ENCODE measurements at places on chromosomes 1 and 21.

GRCh38 chr1:211697356-211697755 lies 21.9 kb upstream of the NEK2 start:
- DNase-seq: no peak

GRCh38 chr1:115453666-115454065 lies 115.6 kb upstream of the NGF start:
- DNase-seq: no peak

DNA sequence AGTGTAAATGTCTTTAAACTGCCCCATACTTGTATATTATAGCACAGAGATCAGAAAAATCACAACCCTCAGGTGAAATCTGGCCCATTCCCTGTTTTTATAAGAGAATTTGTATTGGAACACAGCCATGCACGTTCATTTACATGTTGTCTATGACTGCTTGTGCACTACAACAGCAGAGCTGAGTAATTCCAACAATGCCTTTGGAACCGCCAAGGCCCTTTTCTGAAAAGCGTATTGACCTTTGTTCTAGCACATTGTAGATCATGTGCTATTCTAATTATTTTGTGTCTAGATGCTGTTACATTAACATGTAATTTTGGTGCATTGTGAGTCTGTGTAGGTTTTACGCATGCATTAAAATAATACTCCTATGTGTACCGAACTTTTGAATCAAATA lies 339.6 kb downstream of the CHRM3 start:
- no peak for DNase-seq

DNA sequence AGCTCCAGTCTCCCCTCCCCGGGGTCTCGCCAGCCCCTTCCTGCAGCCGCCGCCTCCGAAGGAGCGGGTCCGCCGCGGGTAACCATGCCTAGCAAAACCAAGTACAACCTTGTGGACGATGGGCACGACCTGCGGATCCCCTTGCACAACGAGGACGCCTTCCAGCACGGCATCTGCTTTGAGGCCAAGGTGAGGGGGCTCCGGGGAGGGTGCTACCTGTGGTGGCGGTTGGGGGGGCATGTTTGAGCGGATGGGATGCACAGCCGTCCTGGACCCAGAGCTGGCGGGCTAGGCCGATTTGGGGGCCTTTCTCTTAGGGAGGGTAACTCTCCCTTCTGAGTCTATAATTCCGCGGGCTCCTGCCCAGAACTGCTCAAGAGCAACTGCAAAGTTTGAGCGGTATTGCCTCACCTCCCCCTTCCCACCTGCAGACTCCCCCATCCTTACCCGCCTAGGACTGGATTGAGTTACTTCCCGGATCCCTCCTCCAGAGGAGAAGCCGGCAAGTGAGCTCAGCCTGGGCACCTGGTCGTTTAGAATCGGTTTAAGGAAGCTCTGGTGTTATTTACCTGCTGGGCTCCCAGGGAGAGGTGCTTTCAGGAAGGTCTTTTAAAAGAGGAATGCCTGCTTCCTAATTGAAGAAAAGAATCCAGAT lies 730 bp downstream of the NOS1AP start:
- no peak for DNase-seq

DNA sequence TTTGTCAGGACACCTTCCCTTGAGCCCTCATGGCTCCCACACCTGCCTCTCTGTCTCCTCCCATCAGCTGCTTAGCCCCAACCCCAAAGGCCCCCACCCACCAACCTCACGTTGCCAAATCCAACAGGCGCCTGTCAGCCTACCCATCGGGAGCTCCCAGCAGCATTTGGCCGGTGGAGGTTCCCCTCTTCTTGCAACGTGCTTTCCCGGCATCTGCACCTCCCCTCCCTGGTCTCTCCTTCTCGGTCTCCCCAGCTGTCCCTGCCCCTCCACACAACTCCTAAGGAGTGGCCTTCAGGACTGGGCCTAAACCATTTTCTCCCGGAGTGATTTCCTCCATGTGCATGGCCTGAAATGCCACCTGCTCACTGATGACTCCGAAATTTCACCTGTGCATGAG lies 71.9 kb downstream of the KLHDC7A start:
- DNase-seq: no peak

- peak; percentile 88 for DNase-seq
These were observed 99.4 kb downstream of the TEX35 start for GRCh38 chr1:178612261-178612660.

GRCh38 chr1:98323388-98323787 lies 338.1 kb upstream of the SNX7 start:
- DNase-seq: peak; percentile 91

GRCh38 chr1:82517586-82517985 lies 716.9 kb downstream of the ADGRL2 start:
- no peak for DNase-seq

DNA sequence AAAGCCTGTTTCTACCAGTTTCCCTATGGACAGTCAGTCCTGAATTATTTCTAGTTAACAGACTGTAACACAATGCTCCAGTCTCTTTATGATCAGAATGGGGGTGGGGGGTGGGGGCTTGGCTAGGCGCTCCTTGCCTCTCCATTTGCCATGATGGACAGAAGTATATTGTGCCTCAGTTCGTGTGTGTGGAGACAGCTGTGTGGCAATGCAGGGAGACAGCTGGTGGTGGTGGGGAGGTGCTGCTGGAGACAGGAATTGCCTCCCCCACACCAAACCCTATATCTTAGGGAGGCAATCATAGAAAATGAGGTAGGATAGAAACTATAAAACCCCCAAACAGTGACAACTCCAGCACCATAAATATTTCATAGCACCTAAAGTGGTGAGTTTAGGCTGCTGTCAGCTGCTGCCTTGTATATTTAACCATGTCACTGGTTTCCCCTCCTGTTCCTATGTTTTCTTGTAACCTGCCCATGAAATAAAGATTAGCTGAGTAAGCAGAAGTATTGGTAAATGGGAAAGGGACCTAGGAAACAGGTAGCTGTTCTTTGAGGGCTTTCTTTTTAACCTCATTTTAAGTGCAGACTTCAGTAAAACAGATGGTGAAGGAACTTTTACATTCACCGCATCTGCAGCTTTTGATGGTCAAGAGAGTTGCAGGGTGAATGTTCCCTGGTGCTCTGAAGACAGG lies 3.4 kb downstream of the PLXNA2 start:
- no peak for DNase-seq

DNA sequence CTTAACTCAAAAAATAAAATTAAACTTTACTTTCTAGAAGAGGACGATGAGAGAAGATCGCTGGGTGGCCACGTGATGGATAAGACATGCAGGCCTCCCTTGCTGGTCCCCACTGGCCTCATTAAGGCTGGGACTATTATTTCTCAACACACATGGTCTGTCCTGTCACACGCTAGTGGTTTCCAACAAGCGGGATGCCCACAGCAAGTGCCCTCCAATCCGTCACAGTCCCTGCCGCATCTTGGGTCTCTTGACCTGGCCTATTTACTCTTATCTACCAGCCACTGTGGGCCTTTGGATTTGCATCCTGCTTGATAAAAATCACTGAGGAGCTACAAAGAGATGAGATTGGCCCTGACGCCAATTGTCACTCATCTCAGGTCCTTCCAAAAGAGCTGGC lies 30.0 kb downstream of the CAPZB start:
- DNase-seq: no peak

- DNase-seq: peak; percentile 63
These were observed 6.2 kb upstream of the CPLANE2 start for GRCh38 chr1:16243215-16243610.

GRCh38 chr1:62352387-62352786 lies 33.2 kb upstream of the KANK4 start:
- no peak for DNase-seq

DNA sequence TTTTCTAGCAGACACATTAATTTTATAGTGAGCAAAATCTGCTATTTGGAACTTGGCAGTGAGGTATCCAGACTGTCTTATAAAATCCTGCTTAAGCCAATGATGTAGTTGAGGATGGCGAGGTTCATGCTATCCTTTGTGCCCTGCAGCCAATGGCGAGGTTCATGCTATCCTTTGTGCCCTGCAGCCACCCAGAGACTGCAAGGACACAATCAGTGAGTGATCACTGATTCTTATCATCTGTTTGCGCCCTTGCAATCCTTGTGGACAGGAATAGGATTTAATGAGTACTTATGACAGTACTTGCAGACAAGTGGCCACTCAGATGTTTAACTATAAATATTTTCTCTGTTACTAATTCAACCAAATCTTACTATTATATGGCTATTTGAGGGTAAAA lies 112.6 kb downstream of the EIF4G3 start:
- no peak for DNase-seq

GRCh38 chr1:117673405-117673804 lies 67.6 kb downstream of the TENT5C start:
- DNase-seq: peak; percentile 76

GRCh38 chr1:183033205-183033604 lies 10.0 kb downstream of the LAMC1 start:
- no peak for DNase-seq

DNA sequence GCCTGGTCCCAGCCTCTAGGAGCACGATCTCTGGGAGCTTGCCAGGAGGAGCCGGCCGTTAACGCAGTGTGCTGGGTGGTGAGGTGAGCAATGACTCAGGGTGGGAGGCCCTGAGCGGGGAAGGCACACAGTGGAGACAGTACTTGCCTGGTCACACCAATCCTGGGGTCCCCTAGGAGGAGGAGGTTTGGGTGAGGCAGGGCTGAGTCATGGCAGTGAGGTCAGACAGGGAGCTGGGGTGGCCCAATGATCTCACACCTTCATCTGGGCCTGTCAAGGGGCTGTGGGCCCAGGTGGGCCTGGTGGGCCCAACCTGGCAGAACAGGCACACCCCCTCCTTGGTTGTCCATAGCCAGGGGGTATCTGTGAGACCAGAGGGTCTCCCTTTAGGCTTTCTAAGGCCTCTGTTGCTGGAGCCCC lies 8.6 kb upstream of the EDN2 start:
- peak; percentile 98 for DNase-seq

DNA sequence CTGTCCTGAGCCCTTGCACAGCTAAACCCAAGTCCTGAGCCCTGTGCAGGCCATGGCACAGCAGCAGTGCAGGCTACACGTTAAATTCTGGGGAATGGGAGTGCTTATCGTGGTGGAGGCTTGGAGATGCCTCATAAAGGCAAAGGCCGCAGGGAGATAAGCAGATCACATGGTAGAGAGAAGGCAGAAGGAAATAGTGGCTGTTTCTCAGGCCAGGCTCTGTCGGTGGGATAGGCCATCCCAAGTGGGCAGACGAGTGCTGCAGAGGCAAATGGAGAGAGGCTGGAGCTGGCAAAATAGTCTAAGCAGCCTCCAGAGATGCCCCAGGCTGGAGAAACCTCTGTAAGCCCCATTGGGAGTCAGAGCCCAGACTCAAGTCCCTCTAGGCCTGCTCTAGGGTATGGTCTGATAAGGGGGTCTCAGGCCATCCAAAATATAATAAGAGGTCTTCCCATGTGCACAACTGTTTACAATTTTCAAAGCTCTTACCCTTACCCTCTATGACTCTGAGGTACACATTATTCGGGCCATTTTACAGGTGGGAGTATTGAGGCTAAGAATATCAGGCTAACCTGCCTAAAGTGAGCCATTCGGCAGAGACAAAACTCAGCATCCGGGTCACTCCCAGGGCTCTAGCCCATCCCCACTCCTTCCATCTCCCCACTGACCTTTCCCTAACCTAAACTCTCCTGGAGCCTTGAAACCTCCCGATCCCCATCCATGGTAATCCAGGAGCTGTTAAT lies 79.6 kb downstream of the NKAIN1 start:
- DNase-seq: no peak

DNA sequence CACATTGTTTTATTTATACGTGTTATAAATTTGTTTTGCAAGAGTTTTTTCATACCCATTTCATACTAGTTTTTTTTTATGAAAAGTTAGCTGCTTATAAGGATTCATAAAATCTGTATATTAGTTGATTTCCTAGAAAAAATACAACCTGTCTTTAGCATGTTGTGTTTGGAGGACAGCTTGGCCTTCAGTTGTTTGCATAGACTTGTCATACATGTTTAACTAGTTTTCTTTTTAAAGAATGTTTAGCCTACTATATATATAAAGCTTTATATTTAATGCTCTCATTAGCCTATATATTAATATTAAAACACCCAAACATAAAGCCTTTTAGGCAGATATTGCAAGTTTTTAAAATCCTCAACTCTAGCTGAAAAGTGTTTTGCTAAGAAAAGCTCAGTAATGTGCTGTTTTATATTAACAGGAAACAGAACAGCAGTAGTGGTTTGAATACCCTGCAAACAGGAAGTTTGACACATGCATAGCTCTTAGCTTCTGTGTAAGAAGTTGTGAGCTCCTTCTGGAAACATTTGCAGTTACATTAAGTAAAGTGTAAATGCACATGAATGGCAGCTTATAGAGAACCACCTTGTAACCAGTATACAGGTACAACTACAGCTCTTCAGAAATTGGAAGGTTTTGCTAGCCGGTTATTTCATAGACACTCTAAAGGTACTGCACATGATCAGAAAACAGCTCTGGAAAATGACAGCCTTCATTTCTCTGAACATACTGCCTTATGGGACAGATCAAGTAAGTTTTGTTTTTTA lies at the start of gene PRKACB:
Gene PRKACB, plus strand, starts transcription at position 476 of the 770 bp plus-strand sequence. Its CDS starts 91 bp downstream, at position 567.
- DNase-seq: peak; percentile 13

GRCh38 chr1:114458237-114458777 lies 52.7 kb downstream of the TRIM33 start:
- DNase-seq: no peak

- no peak for DNase-seq
These were observed 64.8 kb downstream of the ERG start for GRCh38 chr21:38433471-38433870.

- DNase-seq: no peak
These were observed 35.5 kb downstream of the COA6 start for GRCh38 chr1:234408757-234409156.

DNA sequence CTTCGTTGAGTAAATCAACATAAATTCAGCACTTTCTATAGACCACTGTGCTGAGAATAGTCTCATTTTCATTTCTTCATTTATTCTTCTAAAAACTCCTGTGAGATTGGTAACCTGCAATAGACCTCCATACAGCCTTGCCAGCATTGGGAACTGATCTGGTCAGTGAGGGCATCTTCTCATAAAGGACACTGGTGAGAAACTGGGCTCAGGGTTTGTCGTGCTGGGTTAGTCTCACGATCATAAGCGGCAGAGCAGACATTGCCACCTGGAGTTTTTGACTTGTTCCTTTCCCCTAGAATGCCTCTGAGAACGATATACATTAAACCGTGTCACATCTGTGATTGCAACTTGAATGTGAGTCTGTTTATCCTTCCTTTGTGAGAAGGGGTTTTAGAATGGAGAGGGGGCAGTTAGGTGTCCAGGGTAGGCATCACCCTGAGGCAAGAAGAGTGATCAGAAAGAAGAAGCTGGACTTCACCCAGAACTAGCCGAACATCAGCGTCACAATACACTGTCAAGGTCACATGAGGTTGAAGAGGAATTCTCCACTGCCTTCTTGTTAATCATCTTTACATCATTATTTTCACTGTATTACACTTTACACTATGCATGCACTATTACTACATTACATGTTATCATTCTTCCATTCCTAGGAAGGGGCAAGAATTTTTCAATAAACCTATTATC lies 1.4 kb upstream of the TTLL7 start:
- DNase-seq: no peak
